ENCODE measurements at places on chromosomes 16 and 17. TPM values are rescaled to one million over a fixed set of nuclear protein-coding genes. Genes with fewer than 3 reads are reported as not detected.

Gene KCNG4
- not detected for total RNA-seq

Gene CCT6B
- total RNA-seq, result 3.7 TPM

Gene KRT33A
- not detected for total RNA-seq

Gene BRIP1
- 16.0 TPM for total RNA-seq

Gene TP53TG3B
- total RNA-seq, result not detected

Gene TBC1D3B
- total RNA-seq, result 13.8 TPM

Gene TBX2
- total RNA-seq, result 0.44 TPM
